ENCODE measurements at places on chromosomes 1 and 21. TPM values are rescaled to one million over a fixed set of nuclear protein-coding genes. Genes with fewer than 3 reads are reported as not detected.
A peak's percentile ranks its signal among the peaks of the same experiment; 100 is the strongest.

CFHR4 gene
- not detected for total RNA-seq

CCDC27 gene
- total RNA-seq, result not detected

TAS1R1 gene
- not detected for total RNA-seq

KRTAP21-3 gene
- total RNA-seq, result not detected

ANKRD65 gene
- total RNA-seq, result not detected

POU3F1 gene
- total RNA-seq, result not detected

FCGR1A gene
- not detected for total RNA-seq

LYPD8 gene
- total RNA-seq, result not detected

DDX20 gene
- total RNA-seq, result 15.3 TPM

- H3K27ac ChIP-seq, result no peak overlapping the region
- no peak overlapping the region for H3K4me3 ChIP-seq
- no peaks in the 10 kb centered on the region for H3K36me3 ChIP-seq
- H3K4me1 ChIP-seq, result no peaks in the 10 kb centered on the region
These were observed 81.2 kb upstream of the RAVER2 start for GRCh38 chr1:64663668-64664067.

GRCh38 chr1:76138217-76138616, 63.7 kb downstream of the ST6GALNAC3 start:
- no peaks in the 10 kb centered on the region for H3K36me3 ChIP-seq
- no peak overlapping the region for H3K27ac ChIP-seq
- DNase-seq, result no peak
- H3K27me3 ChIP-seq, result no peaks in the 10 kb centered on the region
- no peak overlapping the region for H3K4me3 ChIP-seq
- H3K4me1 ChIP-seq, result no peaks in the 10 kb centered on the region

DNA sequence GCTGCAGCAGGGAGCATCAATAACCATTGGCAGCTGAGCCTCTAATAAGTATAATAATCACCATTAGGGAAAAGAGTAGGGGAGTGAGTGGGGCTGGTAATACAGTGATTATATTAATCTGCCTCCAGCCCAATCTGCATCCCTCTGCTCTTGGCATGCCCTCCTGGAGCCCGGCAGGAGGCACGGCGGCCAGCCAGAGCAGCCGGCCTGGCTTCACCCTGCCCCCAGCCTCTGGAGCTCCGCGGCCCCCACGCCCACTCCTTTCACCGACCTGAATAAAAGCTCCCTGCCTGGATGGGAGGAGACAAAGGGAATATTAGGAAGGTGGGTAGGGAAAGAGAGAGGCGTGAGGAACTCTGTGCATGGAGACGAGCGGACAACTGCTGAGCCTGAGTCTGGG, 28.3 kb downstream of the OPTC start:
- no peaks in the 10 kb centered on the region for H3K36me3 ChIP-seq
- DNase-seq, result no peak
- H3K27ac ChIP-seq, result no peak overlapping the region
- H3K4me1 ChIP-seq, result no peaks in the 10 kb centered on the region
- no peak overlapping the region for H3K4me3 ChIP-seq

DNA sequence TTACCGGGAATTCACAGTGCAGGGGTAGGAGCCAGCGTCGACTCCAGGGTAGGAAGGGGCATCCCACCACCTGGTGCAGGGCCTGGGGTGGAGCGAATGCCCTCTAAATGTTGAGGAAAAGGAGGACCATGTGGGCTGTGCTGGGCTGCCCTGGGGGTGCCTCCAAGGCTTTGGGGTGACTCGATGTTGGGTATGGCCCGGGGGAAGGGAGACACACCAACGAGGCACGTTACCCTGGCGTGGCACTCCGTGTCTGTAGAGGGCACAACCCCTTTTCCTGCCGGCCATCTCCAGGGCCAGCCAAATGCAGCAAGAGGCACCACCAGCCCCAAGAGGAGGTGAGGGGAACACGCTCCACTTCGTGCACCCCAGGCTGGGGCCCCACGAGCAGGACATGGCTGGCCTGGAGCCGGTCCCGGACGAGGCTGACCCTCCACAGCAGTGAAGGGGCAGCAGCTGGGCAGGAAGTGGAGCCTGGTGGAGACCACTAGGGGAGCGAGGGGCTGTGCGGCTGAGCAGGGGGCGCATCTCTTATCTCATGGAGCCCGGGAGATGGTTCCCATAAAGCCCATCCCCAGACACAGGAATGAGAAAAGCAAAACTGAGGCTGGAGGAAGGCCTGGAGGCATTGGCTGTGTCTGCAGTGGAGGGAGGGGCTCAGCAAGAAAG, 11.2 kb downstream of the ACTRT2 start:
- no peak for DNase-seq
- H3K36me3 ChIP-seq, result no peaks in the 10 kb centered on the region
- H3K4me1 ChIP-seq, result peaks cover 19% of the 10 kb centered on the region
- no peak overlapping the region for H3K4me3 ChIP-seq

DNA sequence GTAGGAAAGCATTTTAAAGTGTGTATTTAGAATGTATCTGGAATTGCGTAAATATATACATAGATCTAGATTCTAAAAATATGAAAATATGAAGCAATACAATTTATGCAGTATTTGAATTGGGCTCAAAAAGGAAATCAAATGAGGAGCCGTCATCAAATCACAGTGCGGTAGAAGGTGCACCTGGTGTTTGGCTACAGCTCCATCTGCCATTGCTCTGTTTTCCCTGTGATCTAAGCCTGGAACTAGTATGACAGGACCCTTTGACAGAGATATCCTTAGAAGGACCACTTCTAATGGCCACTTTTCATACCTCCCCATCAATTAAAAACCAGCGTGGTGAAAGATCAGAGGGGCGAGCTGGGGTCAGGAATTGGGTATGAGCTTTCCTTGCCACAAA, 202.6 kb downstream of the NFIA start:
- no peak overlapping the region for H3K27ac ChIP-seq
- no peak for DNase-seq
- H3K36me3 ChIP-seq, result no peaks in the 10 kb centered on the region
- H3K27me3 ChIP-seq, result no peaks in the 10 kb centered on the region

DNA sequence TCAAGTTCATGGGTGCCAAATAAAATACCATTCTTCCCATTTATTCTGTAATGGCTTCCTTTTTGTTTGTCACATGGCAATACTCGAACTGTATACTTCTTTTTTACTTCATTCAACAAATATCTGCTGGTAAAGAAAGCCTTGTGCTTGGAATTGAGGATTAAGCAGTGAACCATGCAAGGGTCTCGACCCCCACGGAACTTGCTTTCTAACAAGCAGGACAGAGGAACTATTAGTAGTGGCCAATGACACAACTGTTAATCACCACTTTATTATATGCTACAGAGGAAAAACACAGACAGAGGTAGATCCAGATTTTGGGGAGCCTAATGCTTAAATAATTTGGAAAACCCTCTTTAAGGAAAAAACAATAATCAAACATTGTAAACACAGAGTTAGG, 542.2 kb downstream of the DPYD start:
- peaks cover 7% of the 10 kb centered on the region for H3K4me1 ChIP-seq
- H3K4me3 ChIP-seq, result no peak overlapping the region
- peaks cover 4% of the 10 kb centered on the region for H3K36me3 ChIP-seq
- no peak overlapping the region for H3K27ac ChIP-seq
- H3K27me3 ChIP-seq, result no peaks in the 10 kb centered on the region

DNA sequence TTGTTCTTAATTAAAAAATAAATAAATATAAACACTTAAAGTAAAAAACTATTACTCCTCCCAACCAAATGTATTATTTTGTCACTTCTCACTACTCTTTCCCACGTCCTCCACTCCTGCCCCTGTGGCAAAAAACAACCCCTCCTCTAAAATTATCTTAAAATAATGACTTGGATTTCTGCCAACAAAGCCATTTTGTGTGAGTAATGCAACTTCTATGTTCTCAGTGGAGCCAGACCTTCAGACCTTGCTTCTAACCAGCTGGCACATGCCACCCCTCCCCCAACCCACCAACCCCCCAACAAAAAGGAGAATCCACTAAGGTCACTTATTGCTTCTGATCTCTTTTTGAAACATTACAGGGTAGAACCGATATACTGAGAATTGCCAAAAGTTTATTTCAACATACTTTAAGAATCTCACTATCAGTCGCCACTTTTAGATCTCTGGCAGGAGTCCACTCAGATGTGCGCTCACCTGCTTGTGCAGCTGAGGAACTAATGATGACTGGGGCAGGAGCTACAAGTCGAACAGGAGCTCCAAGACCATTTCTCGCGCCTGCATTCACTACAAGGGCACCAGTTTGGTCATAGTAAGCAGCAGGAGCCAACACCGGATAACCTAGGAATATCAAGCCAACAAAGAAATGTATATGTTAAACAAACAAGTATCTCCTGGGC, 58.3 kb upstream of the SDC3 start:
- no peak overlapping the region for H3K27ac ChIP-seq
- peaks cover 66% of the 10 kb centered on the region for H3K36me3 ChIP-seq
- DNase-seq, result no peak
- H3K27me3 ChIP-seq, result no peaks in the 10 kb centered on the region
- peaks cover 26% of the 10 kb centered on the region for H3K4me1 ChIP-seq
- H3K4me3 ChIP-seq, result no peak overlapping the region

GRCh38 chr1:96080925-96081324, 640.7 kb upstream of the PTBP2 start:
- no peaks in the 10 kb centered on the region for H3K36me3 ChIP-seq
- no peaks in the 10 kb centered on the region for H3K27me3 ChIP-seq
- no peaks in the 10 kb centered on the region for H3K4me1 ChIP-seq
- no peak overlapping the region for H3K27ac ChIP-seq
- DNase-seq, result no peak

GRCh38 chr21:34881839-34882371, 167.2 kb downstream of the RUNX1 start:
- H3K36me3 ChIP-seq, result peaks cover 27% of the 10 kb centered on the region
- peaks cover 50% of the 10 kb centered on the region for H3K4me1 ChIP-seq
- H3K27me3 ChIP-seq, result no peaks in the 10 kb centered on the region
- DNase-seq, result no peak
- H3K27ac ChIP-seq, result peak overlapping the region; percentile 66
- no peak overlapping the region for H3K4me3 ChIP-seq

- H3K4me1 ChIP-seq, result no peaks in the 10 kb centered on the region
- H3K4me3 ChIP-seq, result no peak overlapping the region
- no peak overlapping the region for H3K27ac ChIP-seq
- H3K27me3 ChIP-seq, result no peaks in the 10 kb centered on the region
- no peaks in the 10 kb centered on the region for H3K36me3 ChIP-seq
These were observed 27.1 kb upstream of the ZC3H11B start for GRCh38 chr1:219639876-219640577.

- H3K4me3 ChIP-seq, result no peak overlapping the region
- H3K27me3 ChIP-seq, result no peaks in the 10 kb centered on the region
- peaks cover 5% of the 10 kb centered on the region for H3K4me1 ChIP-seq
- no peaks in the 10 kb centered on the region for H3K36me3 ChIP-seq
These were observed 7.0 kb upstream of the ABCD3 start for GRCh38 chr1:94411237-94411636.

- H3K36me3 ChIP-seq, result no peaks in the 10 kb centered on the region
- no peak overlapping the region for H3K27ac ChIP-seq
- no peak overlapping the region for H3K4me3 ChIP-seq
These were observed 264.8 kb downstream of the C1orf94 start for GRCh38 chr1:34441259-34442069.

- no peak for DNase-seq
- H3K4me1 ChIP-seq, result no peaks in the 10 kb centered on the region
- H3K36me3 ChIP-seq, result no peaks in the 10 kb centered on the region
- H3K27ac ChIP-seq, result no peak overlapping the region
These were observed 121.2 kb downstream of the LMX1A start for GRCh38 chr1:165235155-165235776.

DNA sequence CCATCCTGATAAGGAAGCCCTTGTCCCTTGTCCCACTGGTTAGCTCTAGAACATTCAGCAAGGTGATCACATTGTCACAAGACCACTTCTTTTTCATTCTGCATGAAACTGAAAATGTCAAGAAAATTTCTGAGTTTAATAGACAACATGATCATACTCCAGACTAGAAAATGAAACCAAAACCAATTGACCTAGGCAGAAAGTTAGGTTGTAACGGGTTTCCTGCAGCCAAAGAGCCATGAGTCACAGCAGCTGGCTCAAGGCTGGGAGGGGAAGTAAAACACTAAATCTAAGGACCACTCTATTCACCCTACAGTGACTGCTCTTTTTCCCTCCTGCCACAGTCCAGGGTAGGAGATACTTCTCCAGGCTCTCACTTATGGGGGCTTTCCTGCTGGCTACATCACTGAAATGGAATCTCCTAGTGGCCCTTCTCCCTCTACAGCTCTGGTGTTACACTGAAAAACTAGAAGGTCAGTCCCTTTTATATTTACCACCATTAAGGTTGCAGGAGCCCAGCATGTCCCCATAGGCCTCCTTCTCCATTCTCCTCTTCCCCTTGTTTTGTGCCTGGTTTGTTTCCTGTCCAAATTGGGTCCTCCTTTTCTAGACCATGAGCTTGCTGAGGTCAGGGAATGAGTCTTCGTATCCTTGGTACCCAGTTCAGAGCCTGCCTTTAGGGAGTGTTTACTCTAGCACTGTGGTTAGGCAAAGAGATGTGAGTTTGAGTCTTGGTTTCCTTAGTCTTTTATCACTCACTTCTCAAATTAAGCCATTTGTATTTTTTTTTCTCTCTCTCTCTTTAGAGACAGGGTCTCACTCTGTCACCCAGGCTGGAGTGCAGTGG, 236.5 kb upstream of the JUN start:
- H3K4me3 ChIP-seq, result peak overlapping the region; percentile 63
- H3K27me3 ChIP-seq, result no peaks in the 10 kb centered on the region
- H3K4me1 ChIP-seq, result peaks cover 26% of the 10 kb centered on the region
- H3K36me3 ChIP-seq, result peaks cover 5% of the 10 kb centered on the region
- H3K27ac ChIP-seq, result peak overlapping the region; percentile 87
- peak; percentile 73 for DNase-seq

DNA sequence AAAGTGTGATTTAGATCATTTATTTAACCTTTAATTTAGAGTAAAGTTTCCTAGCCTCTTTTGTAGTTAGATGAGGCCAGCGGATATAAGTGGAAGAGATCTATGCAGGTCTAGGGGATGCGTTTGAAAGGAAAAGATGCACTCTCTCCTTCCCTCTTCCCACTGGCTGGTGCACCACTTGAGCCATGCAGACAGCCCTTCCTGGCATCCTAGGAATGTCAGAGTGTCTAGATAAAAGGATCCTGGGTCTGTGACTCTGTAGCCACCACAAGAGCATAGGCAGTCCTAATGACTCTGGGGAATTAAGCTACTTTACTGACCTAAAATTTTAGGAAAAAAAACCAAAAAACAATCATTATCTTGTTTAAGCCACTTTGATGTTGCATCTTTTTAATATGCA, 16.0 kb upstream of the STUM start:
- H3K4me1 ChIP-seq, result no peaks in the 10 kb centered on the region
- no peak overlapping the region for H3K27ac ChIP-seq
- DNase-seq, result no peak
- H3K27me3 ChIP-seq, result peaks cover 4% of the 10 kb centered on the region
- no peaks in the 10 kb centered on the region for H3K36me3 ChIP-seq
